Foreskin keratinocyte (primary cell): ENCODE measurements at places on chromosomes 3 and 15. TPM values are rescaled to one million over a fixed set of nuclear protein-coding genes. Genes with fewer than 3 reads are reported as not detected.

Gene AGBL1
- not detected in 2 replicates for total RNA-seq

Gene PPARG
- 0.63 and 0.71 TPM in 2 replicates for total RNA-seq

Gene CELF6
- 0.17 and 0.18 TPM in 2 replicates for total RNA-seq

Gene CLDND1
- total RNA-seq: 52.2 and 55.4 TPM in 2 replicates

Gene PLSCR2
- total RNA-seq: not detected in 2 replicates
